HT1080 (cell line): ENCODE measurements at places on chromosomes 7 and 10. TPM values are rescaled to one million over a fixed set of nuclear protein-coding genes. Genes with fewer than 3 reads are reported as not detected.

Gene CABCOCO1
- total RNA-seq: not detected in 2 replicates

Gene TMEM236
- 0.02 TPM in 1 of 2 replicates, not detected in the other for total RNA-seq

Gene ZNF786
- 3.6 and 4.1 TPM in 2 replicates for total RNA-seq

Gene NPC1L1
- not detected in 2 replicates for total RNA-seq

Gene MBLAC1
- total RNA-seq: 1.6 and 2.6 TPM in 2 replicates

Gene WDR37
- total RNA-seq: 15.4 TPM in 2 replicates

Gene FFAR4
- total RNA-seq: not detected in 2 replicates

Gene CTBP2
- 72.9 and 87.9 TPM in 2 replicates for total RNA-seq

- DNase-seq: no peak
Observed at GRCh38 chr10:90432866-90433265, 425.0 kb downstream of the HTR7 start.

- DNase-seq: no peak
Observed at GRCh38 chr10:71747551-71748523, 25.5 kb downstream of the VSIR start.

- no peak for DNase-seq
Observed at GRCh38 chr7:136526408-136527105, 341.9 kb upstream of the CHRM2 start.

GRCh38 chr7:66837007-66837406, 84.0 kb upstream of the TMEM248 start:
- DNase-seq: peak; percentile 43

DNA sequence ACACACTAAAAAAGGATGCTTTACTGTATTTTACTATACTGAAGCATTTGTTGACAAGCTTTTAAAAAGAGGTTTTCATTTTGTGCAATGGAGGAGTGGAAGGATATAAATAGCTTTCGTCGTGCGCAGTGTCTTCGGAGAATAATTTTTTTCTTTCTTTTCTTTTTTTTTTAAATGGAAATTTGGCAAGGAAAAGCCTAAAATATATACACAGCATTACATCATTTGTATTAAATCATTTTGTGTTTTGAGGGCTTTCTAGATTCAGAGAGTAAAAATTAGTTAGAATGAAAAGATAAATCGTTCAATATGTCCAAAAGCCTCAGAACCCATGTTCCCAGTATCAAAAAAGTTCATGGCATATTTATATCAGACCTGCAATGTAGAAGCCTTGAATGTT, 150.2 kb upstream of the FERD3L start:
- no peak for DNase-seq

DNA sequence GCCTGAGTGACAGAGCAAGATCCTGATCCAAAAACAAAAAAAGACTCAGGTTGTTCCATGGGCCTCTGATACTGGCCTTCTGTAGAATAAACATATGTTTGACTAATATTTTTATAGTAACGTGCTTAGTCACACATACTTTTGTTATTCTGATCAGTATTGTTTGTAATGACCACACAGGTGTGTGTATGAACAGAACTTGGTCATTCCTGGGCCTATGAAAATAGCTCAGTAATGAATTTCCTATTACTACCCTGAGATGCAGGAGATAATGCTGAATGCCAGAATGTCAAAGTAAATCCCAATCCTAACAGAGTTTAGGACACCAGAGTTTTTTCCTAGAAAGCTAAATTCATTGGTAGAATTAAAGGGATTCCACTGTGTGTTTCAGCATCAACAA, 108.7 kb downstream of the DOCK4 start:
- no peak for DNase-seq

DNA sequence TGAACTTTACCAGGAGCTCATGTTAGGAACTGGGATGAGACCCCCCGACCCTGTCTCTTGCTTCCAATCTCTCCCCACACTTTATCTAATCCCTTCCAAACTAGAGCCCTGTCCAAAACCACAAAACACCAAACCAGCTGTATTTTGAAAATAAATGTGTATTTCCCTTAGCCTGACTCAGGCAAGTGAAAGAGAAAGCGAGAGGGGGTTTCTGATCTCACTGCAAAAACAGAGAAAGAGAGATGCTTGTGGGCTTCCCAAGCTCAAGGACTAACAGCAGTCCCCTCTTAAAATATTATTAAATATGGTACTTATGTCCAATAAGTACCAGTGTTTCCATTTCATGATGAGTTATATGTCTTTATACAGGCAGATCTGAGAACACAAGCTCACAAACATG, 122.0 kb downstream of the AGMO start:
- DNase-seq: no peak

DNA sequence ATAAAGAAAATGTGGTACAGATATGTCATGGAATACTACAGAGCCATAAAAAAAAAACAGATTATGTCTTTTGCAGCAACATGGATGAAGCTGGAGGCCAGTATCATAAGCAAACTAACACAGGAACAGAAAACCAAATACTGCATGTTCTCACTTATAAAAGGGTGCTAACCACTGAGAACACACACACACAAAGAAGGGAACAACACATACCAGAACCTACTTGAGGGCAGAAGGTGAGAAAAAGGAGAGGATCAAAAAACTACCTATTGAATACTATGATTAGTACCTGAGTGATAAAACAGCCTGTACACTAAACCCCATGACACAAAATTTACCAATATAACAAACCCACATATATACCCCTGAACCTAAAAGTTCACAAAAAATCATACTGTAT, 144.6 kb downstream of the TPK1 start:
- DNase-seq: no peak

DNA sequence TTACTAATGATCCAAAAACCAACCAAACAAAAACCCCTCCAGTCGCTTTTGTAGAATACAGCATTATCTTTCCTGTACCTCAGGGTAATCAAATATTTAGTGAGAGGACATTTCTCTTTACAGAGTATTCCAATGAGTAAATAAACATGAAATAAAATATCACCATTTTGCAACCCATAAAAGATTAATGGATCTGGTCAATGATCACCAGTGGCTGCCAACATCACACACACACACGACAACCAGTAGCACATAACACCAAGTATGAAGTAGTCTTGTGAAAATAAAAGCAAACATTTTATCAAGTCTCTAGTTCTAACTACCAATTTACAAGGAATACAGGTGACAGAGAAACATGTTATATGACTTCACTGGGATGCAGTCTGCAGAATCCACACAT, 188.6 kb upstream of the IMMP2L start:
- no peak for DNase-seq

DNA sequence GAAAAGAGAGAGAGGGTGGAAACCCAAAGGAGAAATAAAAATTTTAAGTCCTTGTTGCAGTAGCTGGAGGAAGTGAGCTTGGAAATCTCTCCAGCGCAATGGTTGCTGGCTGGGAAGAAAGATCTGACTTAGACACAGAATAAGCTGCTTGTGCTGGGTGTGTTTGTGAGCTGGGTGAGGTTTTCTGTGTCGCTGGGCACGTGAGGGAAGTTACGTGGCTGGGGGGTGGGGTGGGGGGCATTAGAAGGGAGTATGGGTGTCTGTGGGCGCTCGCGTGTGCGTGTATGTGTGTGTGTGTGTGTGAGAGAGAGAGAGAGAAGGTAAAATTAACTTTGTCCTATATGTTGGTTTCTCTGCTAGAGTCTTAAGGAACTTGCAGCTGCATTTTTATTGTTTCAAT, 11.6 kb downstream of the TCF7L2 start:
- no peak for DNase-seq

DNA sequence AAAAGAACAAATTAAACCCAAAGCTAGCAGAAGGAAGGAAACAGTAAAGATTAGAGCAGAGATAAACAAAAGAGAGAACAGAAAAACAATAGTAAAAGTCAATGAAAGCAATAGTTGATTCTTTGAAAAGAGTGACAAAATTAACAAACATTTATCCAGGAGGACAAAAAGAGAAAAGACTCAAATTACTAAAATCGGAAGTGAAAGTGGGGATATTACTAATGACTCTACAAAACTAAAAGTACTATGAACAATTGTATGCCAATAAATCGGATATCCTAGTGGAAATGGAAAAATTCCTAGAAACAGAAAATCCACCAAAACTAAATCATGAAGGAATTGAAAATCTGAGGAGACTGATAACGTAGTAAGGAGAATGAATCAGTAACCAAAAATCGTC, 96.3 kb downstream of the SNX13 start:
- DNase-seq: no peak

GRCh38 chr10:1824928-1825327, 87.6 kb upstream of the ADARB2 start:
- no peak for DNase-seq

- DNase-seq: no peak
Observed at GRCh38 chr7:130945411-130945811, 211.4 kb upstream of the KLF14 start.

DNA sequence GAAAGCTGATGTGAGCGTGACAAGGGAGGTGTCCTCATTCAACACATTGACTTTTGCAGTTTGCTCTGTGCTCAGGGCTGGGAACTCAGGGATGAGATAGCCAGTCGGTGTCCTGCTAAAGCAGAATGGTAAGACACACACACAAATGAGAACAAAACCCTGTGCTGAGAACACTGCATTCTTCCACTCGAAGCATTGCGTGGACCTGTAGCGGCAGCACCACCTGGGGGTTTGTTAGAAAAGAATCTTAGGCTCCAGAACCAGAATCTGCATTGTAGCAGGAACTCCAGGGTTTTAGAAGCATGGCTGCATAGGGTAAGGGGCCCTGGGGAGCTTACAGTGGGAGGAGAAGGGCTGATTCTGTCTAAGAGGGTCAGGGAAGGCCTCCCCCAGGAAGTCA, 21.5 kb upstream of the OGDHL start:
- DNase-seq: no peak

- DNase-seq: no peak
Observed at GRCh38 chr7:127683776-127684681, 32.0 kb downstream of the SND1 start.
